ENCODE measurements at places on chromosomes 3 and 15.

- DNase-seq = no peak
Observed at GRCh38 chr3:149812165-149812605, 830 bp upstream of the RNF13 start.

GRCh38 chr15:25185791-25186190 lies 231.0 kb downstream of the SNRPN start:
- no peak for DNase-seq

GRCh38 chr3:104805508-104805907 lies 561.2 kb upstream of the ALCAM start:
- no peak for DNase-seq

- no peak for DNase-seq
Observed at GRCh38 chr3:20256144-20256543, 70.1 kb upstream of the SGO1 start.

- no peak for DNase-seq
Observed at GRCh38 chr3:51930439-51930838, 11.3 kb downstream of the RRP9 start.

DNA sequence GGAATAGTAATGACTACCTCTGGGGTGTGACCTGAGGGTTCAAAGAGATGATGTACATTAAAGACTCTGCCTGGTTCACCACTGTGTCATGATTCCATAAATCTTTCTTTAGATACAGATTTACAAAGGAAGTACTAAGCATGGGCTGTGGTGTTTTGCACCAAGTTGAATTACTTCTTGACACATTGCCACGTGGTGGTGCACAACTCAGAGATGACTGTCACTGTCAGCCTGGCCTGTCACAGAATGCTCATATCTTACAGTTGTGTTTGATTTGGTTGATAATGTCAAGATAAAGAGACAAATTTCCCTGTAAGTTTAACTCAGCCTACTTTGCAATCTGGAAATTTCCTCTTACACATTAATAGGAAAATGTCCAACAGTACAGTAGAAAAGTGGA lies 3.2 kb downstream of the CTDSPL start:
- no peak for DNase-seq

GRCh38 chr3:122548619-122549018 lies 15.5 kb downstream of the PARP9 start:
- DNase-seq = no peak

DNA sequence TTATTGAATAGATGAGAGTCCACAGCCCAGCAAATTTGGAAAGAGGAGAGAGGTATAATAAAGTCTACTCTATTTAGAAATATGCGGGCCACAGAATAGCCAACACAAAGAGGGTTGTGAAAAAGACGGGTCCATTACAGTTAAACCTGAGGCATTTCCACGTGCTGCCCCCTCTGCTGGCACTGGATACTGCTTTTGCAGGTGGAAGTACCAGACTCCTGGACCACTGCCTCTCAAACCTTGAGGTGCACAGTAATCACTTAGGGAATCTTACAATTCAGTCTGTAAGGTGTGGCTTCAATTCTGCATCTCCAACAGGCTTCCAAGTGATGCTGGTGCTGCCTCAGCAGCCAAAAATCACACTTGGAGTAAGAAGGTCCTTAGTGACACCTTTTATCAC lies 3.0 kb upstream of the TFDP2 start:
- no peak for DNase-seq

DNA sequence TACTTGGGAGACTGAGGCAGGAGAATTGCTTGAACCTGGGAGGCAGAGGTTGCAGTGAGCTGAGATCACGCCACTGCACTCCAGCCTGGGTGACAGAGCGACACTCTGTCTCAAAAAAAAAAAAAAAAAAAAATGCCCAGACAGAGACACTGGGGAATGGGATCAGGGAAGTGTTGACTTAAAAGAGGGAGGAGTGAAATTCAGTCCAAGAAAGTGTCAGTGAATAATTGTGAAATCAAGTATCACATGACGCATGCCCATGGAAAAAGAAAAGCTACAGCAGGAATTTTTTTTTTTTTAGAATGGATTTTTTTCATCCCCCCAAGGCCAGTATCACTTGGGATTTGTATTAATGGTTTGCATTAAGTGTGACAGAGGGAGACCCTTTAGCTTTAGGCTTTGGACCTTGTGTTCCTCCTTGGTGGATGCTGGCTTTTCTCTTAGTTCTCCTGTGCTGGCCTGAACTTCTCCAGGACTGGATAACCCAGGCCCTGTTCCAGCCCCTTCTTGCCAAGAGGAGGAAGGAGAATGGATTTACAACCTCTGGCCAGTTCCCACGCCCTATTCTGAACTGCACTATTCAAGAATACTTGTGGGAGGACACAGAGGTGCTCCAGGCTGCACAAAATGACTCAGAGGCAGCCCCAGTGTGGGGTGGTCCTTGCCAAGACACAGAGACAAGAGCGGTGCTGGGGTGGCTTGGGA lies 36.7 kb upstream of the ZNF774 start:
- DNase-seq = no peak

DNA sequence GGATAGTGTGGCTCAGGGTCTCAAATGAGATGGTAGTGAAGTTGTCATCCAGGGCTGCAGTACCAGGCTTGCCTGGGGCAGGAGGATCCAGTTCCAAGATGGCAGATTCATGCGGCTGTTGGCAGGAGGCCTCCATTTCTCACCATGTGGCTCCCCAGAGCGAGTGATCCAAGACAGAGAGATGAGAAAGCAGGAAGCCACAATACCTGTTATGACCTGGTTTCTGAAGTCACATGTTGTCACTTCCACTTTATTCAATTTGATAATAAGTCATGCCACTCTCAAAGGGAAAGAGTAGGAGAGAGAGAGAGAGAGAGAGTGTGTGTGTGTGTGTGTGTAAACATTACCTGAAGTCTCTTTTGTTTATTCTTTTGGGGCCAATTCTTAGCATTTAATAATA lies 30.1 kb downstream of the TMOD2 start:
- DNase-seq = no peak

DNA sequence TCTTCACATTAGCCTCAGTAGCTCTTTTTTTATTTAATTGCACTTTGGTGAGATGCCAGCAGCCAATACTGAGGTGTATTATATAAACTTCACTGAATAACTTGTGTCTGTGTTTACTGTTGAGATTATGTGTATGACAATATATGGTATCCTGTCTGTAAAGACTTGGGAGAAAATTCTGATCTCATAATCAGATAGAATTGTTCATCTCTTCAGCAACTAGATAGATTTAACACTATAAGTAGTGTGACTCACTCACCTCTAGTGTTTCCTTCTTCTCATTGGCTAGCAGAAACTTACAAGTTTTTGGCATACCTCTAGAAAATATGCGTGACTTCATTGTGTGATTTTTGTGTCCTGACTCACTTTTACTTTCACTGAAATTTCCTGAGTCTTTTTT lies 67.6 kb upstream of the TGFBR2 start:
- DNase-seq = no peak

GRCh38 chr15:43273243-43273642 lies 6.5 kb upstream of the TGM5 start:
- DNase-seq = no peak

GRCh38 chr3:194536871-194537637 lies 50.3 kb upstream of the ATP13A3 start:
- no peak for DNase-seq

GRCh38 chr3:172137287-172138192 lies 98.2 kb downstream of the FNDC3B start:
- no peak for DNase-seq

DNA sequence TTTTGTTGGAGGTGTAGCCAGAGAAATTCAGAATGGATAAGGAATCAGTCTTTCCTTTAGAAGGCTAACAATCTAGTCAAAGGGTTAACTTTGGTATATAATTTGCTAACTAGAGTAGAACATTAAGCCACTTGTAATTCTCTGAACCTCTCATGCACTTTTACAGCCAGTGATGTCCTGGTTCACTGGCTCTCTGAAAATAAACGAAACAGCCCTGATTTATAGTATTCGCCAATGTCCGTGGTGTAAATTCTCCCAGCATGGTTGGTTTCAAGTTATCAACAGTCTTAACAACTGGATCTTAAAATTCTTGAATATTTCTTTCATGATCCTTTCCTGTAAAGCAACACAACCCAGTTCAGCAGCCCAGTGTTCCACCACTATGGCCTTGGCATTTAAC lies 500.4 kb upstream of the CDIN1 start:
- no peak for DNase-seq

DNA sequence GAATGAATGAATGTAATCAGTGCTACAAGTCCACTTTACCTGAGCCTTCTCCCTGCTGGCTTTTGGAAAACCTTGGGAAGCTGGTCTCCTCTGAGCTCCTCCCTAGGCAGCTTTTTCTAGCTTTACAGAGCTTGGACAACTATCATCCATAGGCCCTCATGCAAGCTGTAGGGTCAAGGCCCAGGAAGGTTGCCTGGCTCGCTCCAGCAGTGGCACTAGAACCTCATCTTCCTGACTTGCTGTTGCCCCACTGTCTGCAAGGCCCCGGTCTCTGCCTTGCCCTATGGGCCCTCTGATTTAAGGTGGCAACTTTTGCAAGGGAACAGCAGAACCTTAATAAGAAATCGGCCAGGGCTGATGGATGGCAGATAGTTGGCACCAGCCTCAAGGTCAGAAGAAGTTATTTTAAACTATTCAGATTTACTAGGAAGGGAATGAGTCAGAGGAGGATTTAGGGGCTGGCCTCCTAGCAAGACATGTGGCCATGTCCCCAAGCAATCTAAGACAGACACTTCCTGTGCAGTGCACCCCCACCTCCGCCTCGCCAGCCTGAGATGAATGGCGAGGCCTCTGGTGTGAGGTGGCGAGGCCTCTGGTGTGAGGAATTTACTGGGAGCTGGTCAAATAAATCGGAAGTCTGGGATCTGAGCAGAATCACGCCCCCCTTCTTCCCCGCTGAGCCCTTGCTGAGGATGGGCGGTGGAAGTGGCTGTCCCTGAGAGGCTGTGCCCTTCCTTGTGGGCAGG lies 180.8 kb downstream of the MEGF11 start:
- DNase-seq = no peak

- no peak for DNase-seq
Observed at GRCh38 chr15:70799667-70800450, 36.5 kb upstream of the UACA start.

GRCh38 chr15:65408324-65409035 lies 14.3 kb downstream of the IGDCC4 start:
- no peak for DNase-seq

- DNase-seq = no peak
Observed at GRCh38 chr3:184806567-184807271, 5.2 kb upstream of the VPS8 start.

DNA sequence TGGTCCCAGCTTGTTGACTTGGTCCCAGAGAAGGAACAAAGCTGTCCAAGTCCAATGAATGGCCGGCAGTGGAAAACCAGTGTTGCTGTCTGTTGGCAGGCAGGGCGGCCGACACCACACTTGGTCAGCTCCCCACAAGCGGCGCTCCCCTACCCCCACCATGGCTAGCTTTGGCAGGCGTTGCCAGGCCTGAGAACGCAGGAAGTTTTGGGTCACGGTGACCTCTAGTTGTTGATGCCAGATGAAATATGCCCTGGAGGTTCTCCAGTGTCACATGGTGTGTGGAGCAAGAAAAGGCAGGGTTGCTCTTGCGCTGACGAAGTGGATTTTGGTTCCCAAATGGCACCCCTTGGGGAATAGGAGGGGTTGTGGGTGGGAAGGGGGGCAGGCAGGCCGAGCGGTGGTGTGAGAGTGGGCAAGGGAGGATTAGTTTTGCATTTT lies 72.7 kb upstream of the TPRG1 start:
- no peak for DNase-seq

GRCh38 chr15:58410353-58410752 lies 21.4 kb upstream of the LIPC start:
- peak; percentile 92 for DNase-seq

- no peak for DNase-seq
Observed at GRCh38 chr3:62602129-62602770, 228.9 kb upstream of the FEZF2 start.

DNA sequence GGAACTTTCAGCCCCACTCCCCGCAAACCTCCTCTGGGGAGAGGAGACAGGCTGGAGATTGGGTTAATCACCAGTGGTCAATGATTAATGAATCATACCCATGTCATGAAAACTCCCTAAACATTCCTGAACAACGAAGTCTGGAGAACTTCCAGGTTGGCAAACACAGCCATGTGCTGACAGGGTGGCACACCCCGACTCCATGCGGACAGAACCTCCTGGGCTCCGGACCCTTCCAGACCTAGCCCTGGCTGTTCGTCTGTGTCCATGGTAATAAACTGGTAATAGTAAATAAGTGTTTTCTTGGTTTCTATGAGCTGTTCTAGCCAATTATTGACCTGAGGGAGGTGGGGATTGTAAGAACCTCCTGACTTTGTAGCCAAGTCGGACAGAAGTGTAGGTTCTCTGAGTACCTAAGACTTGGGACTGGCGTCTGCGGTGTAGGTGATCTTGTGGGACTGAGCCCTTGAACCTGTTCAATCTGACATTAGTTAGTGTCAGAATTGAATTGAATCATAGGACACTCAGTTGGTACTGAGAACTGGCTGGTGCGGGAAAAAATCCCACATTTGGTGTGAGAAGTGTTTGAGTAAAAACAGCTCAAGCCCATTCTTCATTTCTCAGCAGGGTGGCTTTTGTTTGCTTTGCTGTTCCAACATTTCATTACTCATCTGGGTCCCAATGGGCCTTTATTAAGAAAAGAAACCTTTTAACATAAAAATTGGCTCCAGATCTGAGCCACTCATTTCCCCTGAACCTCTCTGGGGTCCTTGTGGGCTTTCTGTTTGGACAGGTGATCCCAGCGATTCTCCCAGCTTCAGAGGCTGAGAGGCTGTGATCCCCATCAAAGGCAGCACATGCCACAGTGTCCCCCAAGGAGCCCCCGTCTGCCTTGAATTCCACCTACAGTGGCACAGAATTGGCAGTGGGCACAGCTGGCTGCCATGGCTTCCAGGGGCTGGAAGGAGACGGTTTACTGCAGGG lies 151.0 kb downstream of the TJP1 start:
- DNase-seq = no peak

- no peak for DNase-seq
Observed at GRCh38 chr3:18580268-18580667, 155.1 kb upstream of the SATB1 start.

DNA sequence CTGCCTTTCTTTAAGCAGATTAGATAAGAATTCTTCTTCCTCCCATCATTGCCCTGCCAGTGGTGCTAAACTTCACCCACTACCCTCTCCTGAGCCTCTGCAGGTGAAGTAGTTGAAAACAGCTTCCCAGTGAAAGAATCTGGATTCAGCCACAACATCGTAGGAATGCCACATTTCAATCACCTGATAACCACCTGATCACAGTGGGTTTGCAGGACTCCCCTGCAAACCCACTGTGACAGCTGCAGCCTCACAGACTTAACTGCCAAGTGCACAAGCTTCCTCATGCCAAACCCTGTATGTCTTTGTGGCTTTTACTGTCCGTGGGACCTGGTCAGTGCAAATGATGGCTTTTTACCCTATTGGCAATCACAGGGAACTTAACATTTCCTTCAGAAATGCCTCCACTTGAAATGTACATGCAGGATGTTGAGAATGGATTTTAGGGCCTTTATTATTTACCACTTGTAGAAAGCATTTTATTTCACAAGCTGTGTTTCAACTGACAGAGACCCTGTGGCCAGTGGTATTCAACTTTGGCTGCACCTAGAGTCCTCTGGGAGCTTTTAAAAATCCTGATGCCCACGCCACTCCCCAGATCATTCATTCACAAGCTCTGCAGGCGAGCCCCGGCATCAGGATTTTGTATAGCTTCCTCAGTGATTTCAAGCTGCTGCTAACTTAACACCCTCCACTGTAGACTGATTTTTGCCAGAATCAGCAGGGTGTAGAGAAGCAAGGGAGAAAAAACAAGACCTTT lies 49.1 kb downstream of the OXNAD1 start:
- DNase-seq = no peak

Data from OCI-M1 (cell line).